Stimulated activated CD8-positive, alpha-beta memory T cell treated with anti-CD3 and anti-CD28 coated beads, Interleukin-15, amount 100 ng/mL, for 24 hours (primary cell): ENCODE measurements at places on chromosomes 5 and 9.

GRCh38 chr5:105057893-105058292 lies 1495.3 kb upstream of the NUDT12 start:
- no peak for DNase-seq

- DNase-seq, result no peak
Measured at GRCh38 chr5:75734913-75735789, 17.9 kb upstream of the POC5 start.

GRCh38 chr9:111037356-111037707 lies 938 bp downstream of the LPAR1 start:
- DNase-seq, result no peak

- DNase-seq, result no peak
Measured at GRCh38 chr9:17520268-17521064, 58.4 kb upstream of the SH3GL2 start.

DNA sequence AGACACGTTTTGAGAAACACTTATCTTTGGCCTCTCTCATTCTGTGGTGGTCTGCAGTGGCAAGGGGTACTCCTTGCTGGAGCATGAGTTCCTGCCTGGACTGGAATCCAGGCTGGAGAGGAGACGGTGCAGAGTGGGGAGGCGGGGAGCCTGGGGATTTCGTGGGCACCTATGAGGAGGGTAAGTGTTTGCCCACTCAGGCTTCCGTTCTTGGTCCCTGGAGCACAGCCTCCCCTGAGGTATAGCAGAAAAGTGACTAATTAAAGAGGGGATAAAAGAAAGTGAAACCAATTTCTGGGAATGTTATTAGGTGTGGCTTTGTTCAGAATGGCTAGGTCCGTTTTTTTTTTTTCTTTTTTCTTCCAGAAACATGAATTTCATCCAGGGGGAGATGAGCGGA lies 90.8 kb downstream of the ARHGAP26 start:
- DNase-seq, result no peak

DNA sequence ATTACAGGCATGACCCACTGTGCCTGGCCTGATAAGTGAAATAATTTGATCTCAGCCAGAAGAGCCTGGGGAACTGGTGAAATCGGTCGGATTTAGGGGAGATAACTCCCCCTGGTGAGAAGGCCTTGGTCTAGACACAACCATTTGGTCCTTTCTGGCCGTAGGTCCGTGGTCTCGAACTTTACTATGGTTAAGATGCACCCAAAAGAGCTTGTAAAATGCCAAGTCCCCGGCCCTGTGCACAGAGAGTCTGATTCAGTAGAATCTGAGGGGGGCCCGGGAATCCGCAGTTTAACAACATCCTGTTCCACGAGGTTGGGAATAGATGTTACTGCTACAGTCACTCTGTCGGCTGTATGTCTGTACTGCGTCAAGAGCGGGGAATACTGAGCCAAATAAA lies 140.7 kb downstream of the C9orf50 start:
- DNase-seq, result no peak

DNA sequence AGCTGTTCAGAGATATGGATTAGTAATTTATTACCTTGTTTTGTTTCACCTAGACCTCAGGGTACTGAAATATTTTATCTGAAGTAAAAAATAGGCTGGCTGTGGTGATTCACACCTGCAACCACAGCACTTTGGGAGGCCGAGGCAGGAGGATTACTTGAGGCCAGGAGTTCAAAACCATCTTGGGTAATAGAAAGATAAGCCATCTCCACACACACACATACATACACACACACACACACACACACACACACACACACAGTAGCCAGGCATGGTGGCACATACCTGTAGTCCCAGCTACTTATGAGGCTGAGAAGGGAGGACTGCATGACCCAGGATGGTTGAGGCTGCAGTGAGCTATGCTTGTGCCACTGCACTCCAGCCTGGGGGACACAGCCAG lies 3.7 kb downstream of the ANXA2R start:
- no peak for DNase-seq

DNA sequence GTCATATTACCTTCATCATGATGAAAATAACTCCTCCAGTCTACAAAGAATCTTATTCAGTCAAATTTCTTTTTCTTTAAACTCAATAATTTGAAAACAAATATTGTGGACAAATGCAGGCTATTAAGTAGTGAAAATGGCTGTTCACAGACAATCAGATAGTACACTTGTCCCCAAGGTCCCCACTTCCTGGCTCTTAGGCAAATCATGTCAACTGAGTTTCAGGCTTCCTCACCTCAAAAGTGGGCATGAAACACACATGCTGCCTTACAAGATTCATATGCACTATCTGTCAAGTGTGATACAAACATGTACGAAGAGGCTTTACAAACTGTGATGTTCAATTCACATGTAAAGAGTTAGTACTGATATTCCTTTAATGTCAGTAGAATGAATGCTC lies 385.2 kb upstream of the SEMA6A start:
- no peak for DNase-seq

GRCh38 chr5:138233280-138233679 lies 20.2 kb upstream of the CDC23 start:
- no peak for DNase-seq

DNA sequence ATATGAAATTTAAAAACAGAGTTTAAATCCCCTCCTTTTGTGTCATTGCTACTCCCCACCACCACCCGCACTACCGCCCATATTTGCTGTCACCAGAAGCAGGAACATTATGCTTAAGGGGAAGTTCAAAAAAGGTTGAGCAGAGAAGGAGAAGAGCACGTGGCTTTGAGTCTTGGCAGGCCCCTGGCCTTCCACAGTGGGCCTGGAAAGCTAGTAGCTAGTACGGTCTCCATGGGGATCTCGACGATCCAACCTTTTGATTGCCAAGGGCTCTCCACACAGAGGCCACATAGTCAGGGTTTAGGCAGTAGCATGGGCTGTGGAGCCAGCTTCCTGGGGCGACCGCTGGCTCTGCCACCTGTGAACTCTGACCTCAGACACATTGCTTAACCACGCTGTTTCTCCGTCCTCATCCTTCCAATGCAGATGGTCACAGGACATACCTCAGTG lies 90.1 kb downstream of the GOLPH3 start:
- DNase-seq, result no peak

- DNase-seq, result no peak
Measured at GRCh38 chr9:19642256-19642655, 146.6 kb downstream of the SLC24A2 start.

DNA sequence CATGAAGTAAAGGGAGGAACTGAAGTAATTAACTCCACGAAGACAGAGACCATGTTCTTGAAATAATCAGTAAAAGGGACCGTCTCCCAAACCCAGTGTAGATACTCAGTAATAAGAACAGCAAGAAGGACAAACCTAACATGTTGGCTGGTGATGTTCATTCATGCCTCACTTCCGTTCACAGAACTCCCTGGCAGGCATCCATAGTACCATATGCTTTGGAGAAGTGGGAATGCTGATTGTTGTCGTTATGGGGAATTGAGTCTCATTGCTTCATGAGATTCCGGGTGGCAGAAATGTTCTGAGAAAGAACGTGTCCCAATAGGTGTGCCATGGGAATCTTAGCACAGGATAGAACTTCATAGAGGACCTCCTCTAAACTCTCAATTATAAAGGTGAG lies 452.3 kb downstream of the ZSWIM6 start:
- no peak for DNase-seq

DNA sequence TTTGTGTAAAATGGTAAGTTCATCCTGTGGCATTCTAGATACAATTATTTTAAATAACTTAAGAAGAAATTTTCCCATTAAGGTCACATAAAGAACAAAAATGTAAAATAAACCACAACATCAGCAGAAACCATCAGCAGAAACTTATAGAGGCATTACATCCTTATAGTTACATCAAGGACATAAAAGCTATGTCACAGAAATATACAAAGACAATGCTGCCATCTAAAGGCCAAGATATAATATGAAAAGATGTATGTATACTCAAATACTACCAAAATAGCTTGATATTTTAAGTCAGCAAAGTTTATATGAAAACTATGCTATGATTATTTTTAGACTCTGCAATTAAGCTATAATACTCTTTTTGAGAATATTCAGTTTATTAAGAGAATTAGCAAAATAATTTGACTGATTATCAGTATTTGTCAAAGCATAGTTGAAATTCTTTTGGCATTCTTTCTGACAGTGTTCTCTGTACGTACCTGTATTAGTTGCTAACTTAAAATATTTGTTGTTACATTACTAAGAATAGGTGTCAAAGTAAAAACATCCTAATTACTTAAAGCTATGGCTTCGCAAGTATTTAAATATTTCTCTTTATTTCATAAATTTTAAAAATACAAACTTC lies 36.2 kb downstream of the FBXL17 start:
- no peak for DNase-seq

DNA sequence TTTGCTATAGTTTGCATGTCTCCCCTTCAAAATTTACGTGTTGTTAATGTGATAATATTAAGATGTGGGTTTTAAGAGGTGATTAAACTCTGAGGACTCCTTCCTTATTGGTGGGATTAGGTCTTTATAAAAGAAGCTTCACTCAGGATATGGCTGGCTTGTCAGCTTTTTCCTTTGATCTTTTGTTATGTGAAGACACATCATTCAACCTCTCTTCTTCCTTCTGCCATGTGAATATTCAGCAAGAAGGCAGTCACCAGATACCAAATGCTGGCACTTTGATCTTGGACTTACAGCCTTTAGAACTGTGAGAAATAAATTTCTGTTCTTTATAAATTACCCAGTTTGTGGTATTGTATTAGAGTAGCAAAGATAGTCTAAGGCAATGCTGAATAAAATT lies 855.9 kb upstream of the CDH10 start:
- no peak for DNase-seq

GRCh38 chr9:36993933-36994764 lies 39.9 kb downstream of the PAX5 start:
- no peak for DNase-seq

DNA sequence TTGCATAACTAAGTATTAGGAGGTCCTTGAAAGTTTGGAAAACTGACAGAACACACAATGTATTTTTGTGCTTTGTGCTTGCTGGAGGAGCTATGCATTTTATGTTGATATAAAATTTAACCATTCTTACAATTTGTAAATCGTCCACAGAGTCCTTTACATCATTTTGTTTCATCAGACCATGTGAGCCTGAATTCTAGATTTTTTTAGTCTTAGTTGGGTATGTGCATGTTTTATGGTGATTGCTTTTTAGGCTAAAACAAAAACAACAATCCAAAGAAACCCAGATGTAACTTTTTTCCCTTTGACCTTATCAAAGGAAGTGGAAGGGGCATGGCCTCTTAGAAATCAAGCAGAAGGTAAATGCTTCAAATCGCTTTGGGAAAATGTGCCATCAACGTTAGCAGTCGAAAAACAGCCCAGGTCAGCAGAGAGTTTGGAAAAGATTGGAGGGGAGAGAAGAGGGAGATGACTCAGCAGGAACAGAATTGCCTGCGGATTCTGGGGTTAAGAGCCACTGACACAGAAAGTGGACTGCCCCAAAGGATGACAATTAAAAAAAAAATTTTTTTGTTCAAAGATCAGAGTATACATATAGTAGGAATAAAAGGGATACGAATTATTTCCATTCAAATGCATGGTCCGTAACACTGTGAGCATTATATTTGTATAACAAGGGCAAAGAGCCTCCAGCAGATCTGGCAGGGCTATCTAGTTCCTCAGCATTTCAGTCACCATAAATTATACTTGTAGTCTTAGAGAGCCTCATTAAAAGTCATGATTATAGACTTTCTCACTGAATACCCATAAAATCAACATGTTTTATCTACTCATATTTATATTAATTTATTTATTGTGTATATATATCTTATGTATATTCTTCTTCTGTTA lies 253.5 kb upstream of the HAPLN1 start:
- no peak for DNase-seq

DNA sequence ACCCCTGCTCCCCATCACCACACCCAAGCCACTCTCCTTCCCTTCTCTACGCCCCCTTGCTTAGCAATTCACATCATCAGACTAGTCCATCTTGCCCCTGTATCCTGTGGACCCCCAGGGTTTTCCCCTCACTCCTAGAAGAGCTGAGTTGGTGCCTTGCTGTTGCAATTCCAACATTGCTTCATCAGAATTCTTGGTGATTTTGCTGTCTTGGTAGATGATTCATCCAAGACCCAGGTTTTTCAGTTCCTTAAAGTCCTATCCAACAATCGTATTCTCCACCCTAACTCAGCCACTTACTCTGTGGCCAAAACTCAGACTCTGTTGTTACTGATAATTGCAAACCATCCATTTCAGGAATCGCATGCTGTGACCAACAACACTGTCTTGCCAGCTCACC lies 21.4 kb upstream of the CCNJL start:
- DNase-seq, result no peak

GRCh38 chr9:12708562-12709298 lies 15.5 kb downstream of the TYRP1 start:
- no peak for DNase-seq

DNA sequence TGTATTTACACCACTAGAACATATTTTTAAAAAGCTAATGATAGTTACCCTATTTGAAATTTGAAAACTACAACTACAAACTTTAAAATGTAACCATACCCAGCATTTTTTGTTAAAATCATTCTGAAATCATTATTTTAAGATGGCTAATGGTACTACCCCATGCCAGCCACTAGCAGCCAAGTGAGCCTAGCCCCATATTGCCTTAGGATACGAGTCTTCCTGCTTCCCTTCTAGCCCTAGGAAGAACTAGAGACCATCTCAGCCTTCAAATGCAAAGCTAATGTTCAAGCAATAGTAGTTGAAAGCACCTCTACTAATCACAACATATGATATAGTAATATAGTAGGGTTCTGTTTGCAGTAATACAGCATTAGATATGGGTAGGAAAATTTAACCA lies 24.0 kb upstream of the VCAN start:
- DNase-seq, result no peak

DNA sequence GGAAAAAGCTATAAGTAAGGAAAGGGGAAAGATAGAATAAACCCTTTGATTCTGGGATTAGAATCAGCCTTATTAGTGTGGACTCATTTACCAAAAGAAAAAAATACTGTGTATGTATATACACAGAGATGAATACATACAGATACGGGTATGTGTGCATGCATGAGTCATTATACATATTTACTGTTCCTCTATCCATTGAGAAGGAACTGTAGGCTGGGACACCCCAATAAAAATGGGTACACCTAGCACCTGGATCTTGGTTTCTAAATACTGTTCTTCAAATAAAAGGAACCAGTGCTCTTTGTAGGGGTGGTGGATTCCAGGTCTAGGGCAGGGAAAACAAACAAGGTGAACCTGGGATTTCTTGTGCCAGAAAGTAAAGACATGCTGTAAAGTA lies 48.3 kb downstream of the WHRN start:
- no peak for DNase-seq

GRCh38 chr5:137481596-137481995 lies 17.5 kb downstream of the SPOCK1 start:
- DNase-seq, result no peak

DNA sequence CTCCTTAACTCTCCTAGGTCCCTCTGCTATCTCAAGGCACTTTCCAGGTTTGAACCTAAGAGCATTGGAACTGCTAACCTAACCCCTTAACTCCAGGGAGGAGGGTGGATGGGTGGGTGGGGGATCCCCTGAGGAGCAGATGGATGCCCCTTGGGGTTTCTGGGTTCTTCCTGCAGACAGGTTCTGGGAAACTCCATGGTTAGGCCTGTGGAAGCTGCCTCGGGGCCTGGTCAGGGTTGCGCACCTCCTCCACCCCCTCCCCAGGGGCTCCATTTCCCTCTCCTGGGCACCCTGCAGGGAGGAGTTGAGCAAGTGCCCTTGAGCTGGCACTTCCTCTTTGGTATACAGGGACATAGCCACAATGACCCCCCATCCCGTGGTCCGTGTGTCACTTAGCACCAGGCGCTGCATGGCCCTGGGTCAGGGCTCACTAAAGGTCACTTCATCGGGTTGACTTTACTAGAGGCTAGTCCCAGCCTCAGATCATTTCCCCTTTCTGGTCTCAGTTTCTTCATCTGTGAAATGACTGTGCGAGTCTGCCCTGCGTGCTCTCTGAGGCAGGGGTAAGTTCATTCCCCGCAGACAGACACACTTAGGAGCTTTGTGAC lies 16.0 kb downstream of the CXXC5 start:
- no peak for DNase-seq
